ENCODE measurements at places on chromosomes 1 and 21.

GRCh38 chr1:193498088-193498655 is 311.8 kb upstream of the B3GALT2 start:
- no peak for DNase-seq

GRCh38 chr1:16174261-16174868 is 18.5 kb upstream of the EPHA2 start:
- DNase-seq = no peak

DNA sequence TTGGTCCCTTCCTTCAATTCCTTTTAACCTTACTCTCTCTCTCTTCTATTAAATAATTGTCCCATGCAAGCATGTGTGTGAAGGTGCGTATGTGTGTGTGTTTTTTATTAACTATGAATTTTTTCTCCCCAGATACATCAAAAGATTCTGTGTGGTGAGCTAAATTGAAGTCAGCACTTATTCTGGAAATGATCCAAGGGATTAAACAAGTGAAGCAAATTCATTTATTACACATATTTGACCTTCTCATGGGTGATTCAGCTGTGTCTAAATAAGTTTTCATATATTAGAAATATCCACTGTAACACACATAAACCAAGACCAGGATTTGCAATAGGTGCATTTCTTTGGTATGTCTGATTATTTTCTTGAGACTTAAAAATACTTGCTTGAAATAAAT is 24.3 kb downstream of the CHODL start:
- DNase-seq = no peak

DNA sequence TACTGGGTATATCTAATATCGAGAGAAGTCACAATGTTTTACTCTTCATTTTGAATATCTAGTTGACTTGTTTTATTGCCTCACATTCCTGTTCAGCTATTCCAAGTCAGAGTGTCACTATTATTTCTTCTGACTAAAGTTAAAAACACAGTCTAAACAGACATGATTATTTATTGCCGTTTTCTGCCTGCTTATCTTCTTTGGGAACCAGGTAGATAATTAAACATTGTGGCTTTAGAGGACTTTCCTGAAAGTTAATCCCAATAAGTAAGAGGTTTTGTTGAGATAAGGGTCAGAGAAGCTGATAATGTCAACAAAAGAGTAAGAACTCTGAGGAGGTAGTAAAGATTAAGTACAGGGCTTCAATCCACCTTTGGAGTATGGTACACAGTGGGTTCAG is 53.8 kb downstream of the PCNX2 start:
- no peak for DNase-seq

DNA sequence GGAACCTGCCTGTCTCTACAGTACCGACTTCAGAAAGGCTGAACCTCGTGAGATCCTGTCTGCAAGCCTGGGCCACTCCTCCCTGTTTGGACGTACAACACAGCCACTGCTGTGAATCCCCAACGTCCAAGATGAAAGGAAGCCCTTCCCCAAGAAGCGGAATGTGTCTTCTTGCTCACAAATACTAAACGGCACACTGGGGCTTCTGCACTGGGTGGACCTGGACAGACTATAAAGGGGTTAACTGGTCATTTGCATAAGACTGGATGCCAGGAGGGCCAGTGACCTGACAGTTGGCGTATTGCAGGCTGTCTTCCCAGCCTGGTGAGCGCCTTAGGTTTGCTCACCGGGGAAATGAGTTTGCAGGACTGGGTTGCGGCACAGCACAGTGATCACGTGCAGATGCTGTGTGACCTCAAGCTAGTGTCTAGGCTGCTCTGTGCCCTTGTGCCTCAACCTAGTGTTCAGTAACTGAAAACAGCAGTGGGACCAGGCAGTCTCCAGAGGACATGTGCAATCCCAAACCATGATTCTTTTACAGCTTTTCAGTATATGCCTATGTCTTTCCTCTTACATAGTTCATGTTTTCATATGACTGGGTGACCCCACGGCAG is 19.5 kb upstream of the AJAP1 start:
- no peak for DNase-seq

DNA sequence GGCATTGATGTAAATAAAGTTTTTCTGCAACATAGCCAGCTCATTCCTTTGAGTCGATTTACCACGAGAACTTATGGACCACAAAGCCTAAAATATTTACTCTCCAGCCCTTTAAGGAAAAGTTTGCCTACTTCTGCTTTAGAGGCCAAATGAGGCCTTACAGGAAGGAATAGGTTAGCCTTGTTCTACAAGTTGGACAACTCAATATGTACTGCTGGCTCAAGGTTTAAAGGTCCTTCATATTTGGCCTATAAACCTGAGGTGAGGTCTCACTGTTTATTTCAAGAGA is 144.5 kb upstream of the DNAH14 start:
- DNase-seq = no peak

GRCh38 chr1:101175466-101175865 is 61.4 kb upstream of the S1PR1 start:
- DNase-seq = no peak

GRCh38 chr1:12087797-12088314 is 24.8 kb downstream of the TNFRSF8 start:
- no peak for DNase-seq

DNA sequence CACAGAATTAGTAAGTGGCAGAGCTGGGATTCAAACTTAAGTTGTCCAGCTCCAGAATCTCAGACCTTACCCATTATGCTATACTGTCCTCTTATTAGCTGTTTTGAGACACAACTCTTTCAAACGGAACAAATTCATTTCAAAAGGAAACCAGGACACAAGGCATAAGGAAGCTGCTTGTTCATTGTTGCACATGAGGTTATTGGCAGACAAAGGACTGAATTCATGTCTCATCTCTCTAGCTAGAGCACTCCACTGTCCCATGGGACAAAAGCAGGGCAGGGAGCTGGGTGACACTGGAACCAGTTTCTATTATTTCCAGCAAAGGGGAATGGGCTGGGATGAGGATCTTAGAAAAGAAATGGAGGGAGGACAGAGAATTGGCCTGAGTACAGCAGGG is 26.4 kb downstream of the CHI3L2 start:
- DNase-seq = no peak
